ENCODE measurements at places on chromosomes 3 and 15. TPM values are rescaled to one million over a fixed set of nuclear protein-coding genes. Genes with fewer than 3 reads are reported as not detected.

DNA sequence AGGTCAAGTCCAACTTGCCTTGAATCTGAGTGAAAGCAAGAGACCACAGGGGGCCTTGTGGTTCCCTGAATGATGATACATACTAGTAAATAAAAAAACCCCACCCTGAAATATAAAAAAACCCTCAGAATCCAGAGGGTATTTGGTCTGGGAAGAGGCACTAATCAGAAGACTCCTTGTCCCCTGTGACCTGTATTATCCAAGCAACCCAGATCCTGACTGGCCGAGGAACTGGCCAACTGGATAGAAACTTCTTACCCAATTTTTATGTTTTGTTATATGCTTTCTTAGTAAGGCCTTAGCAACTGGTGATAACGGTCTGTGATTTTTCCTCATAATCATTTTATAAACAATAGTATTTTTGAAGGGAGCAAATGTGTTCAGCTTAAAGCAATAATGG, 17.5 kb downstream of the ABI3BP start:
- no peaks in the 10 kb centered on the region for H3K27me3 ChIP-seq
- H3K4me3 ChIP-seq = no peak overlapping the region
- H3K4me1 ChIP-seq = no peaks in the 10 kb centered on the region
- H3K36me3 ChIP-seq = no peaks in the 10 kb centered on the region
- H3K27ac ChIP-seq = no peak overlapping the region

TEX9 gene
- total RNA-seq = 3.3 TPM

GRCh38 chr3:177789500-177789899, 592.2 kb upstream of the TBL1XR1 start:
- DNase-seq = no peak
- no peak overlapping the region for H3K27ac ChIP-seq
- no peaks in the 10 kb centered on the region for H3K27me3 ChIP-seq

RBM15B gene
- 35.7 TPM for total RNA-seq

GRCh38 chr3:46946856-46947545, 29.5 kb downstream of the CCDC12 start:
- H3K4me3 ChIP-seq = no peak overlapping the region
- DNase-seq = peak; percentile 17
- no peak overlapping the region for H3K27ac ChIP-seq
- peaks cover 2% of the 10 kb centered on the region for H3K4me1 ChIP-seq

DNA sequence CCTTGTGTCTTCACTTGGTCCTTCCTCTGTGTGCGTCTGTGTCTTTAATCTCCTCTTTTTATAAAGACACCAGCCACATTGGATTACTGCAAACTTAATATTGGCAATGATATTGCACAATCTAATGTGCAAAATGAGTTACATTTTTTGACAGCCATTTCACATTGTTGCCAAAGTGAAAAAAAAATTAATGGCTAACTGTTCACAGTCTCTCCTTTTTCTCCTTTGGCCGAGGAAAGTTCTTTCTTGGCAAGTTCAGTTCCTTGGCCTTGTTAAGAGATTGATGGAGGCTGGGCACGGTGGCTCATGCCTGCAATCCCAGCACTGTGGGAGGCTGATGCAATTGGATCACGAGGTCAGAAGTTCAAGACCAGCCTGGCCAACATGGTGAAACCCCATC, 62.2 kb upstream of the ZNF280D start:
- DNase-seq = no peak
- H3K27ac ChIP-seq = no peak overlapping the region
- H3K4me1 ChIP-seq = peaks cover 2% of the 10 kb centered on the region
- H3K27me3 ChIP-seq = no peaks in the 10 kb centered on the region
- H3K4me3 ChIP-seq = no peak overlapping the region

PLSCR2 gene
- not detected for total RNA-seq

SPRED1 gene
- 39.0 TPM for total RNA-seq

GRCh38 chr3:183435661-183436060, 7.2 kb upstream of the MCF2L2 start:
- H3K27ac ChIP-seq = no peak overlapping the region
- no peak overlapping the region for H3K4me3 ChIP-seq

RHO gene
- not detected for total RNA-seq

- no peak for DNase-seq
- no peak overlapping the region for H3K27ac ChIP-seq
- H3K4me1 ChIP-seq = no peaks in the 10 kb centered on the region
- no peaks in the 10 kb centered on the region for H3K27me3 ChIP-seq
- no peaks in the 10 kb centered on the region for H3K36me3 ChIP-seq
- no peak overlapping the region for H3K4me3 ChIP-seq
Measured at GRCh38 chr3:187136337-187136736, 3.0 kb downstream of the RPL39L start.

SERPINI2 gene
- total RNA-seq = not detected

DNA sequence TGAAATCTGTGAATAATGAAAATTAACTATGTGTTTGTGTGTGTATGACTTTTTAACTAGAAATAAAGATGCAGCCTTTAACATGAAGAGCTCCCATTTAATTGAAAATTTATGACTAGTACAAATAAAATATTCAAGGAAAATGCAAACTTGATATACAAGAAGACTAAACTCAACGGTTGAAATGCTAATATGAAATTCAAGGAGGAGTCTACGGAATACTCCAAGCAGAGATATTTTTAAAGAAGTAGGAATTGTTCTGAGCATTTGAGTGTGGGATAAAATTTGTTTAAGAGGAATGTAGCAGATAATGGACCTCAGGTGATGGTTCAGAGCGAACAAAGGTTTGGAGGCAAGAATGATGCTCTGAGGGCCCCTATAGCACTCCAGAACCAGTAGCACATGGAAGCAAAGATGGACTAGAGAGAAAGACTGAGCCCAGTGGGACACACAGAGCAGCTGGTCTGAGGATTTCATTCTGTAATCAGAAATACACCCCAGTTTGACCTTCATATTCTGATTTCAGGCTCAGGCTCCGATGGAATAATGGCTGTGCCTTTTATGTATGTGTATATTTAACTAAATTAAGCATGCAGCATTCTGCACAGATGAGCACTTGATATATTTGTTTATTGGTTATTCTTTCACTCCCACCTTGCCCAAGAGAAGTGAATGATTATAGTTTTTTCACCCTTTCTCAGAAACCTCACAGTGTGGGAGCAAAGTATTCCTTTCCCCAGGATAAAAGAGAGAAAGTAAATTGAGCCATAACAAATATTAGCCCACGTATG, 227.1 kb downstream of the ZPLD1 start:
- no peaks in the 10 kb centered on the region for H3K4me1 ChIP-seq
- no peak for DNase-seq
- no peaks in the 10 kb centered on the region for H3K27me3 ChIP-seq
- H3K4me3 ChIP-seq = no peak overlapping the region
- H3K36me3 ChIP-seq = no peaks in the 10 kb centered on the region

GRCh38 chr3:115800489-115801075, 177.3 kb downstream of the GAP43 start:
- H3K27me3 ChIP-seq = no peaks in the 10 kb centered on the region
- peaks cover 14% of the 10 kb centered on the region for H3K4me1 ChIP-seq
- no peak overlapping the region for H3K27ac ChIP-seq
- H3K36me3 ChIP-seq = no peaks in the 10 kb centered on the region
- no peak overlapping the region for H3K4me3 ChIP-seq

- H3K4me1 ChIP-seq = peaks cover 23% of the 10 kb centered on the region
- H3K27me3 ChIP-seq = no peaks in the 10 kb centered on the region
Measured at GRCh38 chr3:127821394-127821793, 921 bp downstream of the MGLL start.

GRCh38 chr15:68227643-68228142, 1.8 kb downstream of the CLN6 start:
- H3K27ac ChIP-seq = no peak overlapping the region
- no peak for DNase-seq
- no peak overlapping the region for H3K4me3 ChIP-seq
- peaks cover 3% of the 10 kb centered on the region for H3K4me1 ChIP-seq

CHRNA5 gene
- total RNA-seq = under 0.01 TPM

- H3K36me3 ChIP-seq = no peaks in the 10 kb centered on the region
- DNase-seq = peak; percentile 68
- no peaks in the 10 kb centered on the region for H3K27me3 ChIP-seq
- no peak overlapping the region for H3K4me3 ChIP-seq
Measured at GRCh38 chr15:66802025-66803001, 100.3 kb downstream of the SMAD6 start.

DNA sequence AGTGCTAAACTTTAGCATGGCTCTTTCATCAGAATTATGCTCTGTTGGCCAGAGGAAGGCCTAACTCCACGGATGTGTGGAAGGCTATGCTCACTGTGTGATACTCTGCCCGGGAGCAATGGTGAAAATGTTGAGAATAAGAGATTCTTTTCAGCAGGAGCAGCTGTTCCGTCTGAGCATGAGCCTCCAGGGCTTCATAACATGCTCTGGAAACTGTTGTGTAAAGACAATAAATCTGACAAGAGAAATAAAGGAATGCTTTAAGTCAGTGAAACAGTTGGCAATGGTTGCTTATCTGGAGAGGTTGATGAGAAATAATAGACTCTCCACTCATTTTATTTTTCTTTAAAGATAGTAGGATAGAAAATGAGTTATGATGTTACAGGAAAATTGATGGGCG, 269.8 kb downstream of the DIPK2A start:
- no peaks in the 10 kb centered on the region for H3K36me3 ChIP-seq
- H3K4me3 ChIP-seq = no peak overlapping the region
- H3K27me3 ChIP-seq = no peaks in the 10 kb centered on the region
- no peak for DNase-seq
- H3K4me1 ChIP-seq = no peaks in the 10 kb centered on the region
- no peak overlapping the region for H3K27ac ChIP-seq

- peak overlapping the region; percentile 4 for H3K27ac ChIP-seq
- no peaks in the 10 kb centered on the region for H3K27me3 ChIP-seq
- H3K4me1 ChIP-seq = peaks cover 5% of the 10 kb centered on the region
- no peaks in the 10 kb centered on the region for H3K36me3 ChIP-seq
Measured at GRCh38 chr3:190024912-190025311, 95.8 kb downstream of the P3H2 start.

GRCh38 chr3:2770451-2770850, 339.7 kb downstream of the IL5RA start:
- DNase-seq = no peak
- no peaks in the 10 kb centered on the region for H3K27me3 ChIP-seq
- H3K36me3 ChIP-seq = no peaks in the 10 kb centered on the region
- no peaks in the 10 kb centered on the region for H3K4me1 ChIP-seq
- H3K4me3 ChIP-seq = no peak overlapping the region

- H3K36me3 ChIP-seq = no peaks in the 10 kb centered on the region
- H3K27ac ChIP-seq = no peak overlapping the region
- no peaks in the 10 kb centered on the region for H3K4me1 ChIP-seq
- H3K27me3 ChIP-seq = no peaks in the 10 kb centered on the region
- no peak for DNase-seq
- no peak overlapping the region for H3K4me3 ChIP-seq
Measured at GRCh38 chr3:30332196-30333021, 274.0 kb upstream of the TGFBR2 start.

- H3K4me3 ChIP-seq = no peak overlapping the region
- H3K27me3 ChIP-seq = peaks cover 18% of the 10 kb centered on the region
- H3K27ac ChIP-seq = no peak overlapping the region
Measured at GRCh38 chr15:77656294-77656693, 23.6 kb upstream of the LINGO1 start.

DNA sequence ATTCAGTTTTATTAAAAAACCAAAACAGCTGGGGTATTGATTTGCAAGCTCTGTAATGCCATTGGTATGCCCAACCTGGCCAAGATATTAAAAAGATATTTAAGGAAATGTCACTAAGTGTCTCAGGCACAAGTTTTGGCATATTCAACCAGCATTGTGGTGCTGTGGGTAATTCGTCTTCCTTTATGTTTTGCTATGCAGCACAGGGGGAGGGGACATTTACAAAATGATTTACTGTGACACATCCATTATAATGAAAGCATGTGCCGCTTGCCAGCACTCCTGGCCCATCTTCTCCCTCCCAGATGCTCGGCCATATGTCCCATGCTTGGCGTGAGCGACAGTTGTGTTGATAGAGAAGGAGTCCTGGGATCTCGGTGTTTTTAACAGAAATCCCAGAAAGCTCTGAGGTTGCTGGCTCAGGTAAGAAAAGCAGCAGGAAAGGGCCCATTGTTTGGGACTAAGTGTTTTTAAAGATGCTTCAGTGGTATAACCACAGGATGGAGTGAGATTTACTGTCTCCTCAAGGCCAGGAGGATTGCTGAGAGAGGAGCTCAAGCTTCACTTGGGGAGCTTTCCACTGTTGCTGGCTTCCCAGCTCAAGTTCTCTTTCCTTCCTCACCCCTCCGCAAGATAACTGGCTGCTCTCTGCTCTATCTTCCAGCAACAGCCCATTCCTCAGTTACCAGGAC, 158.2 kb upstream of the TSC22D2 start:
- H3K4me3 ChIP-seq = no peak overlapping the region
- H3K4me1 ChIP-seq = peaks cover 26% of the 10 kb centered on the region
- no peaks in the 10 kb centered on the region for H3K36me3 ChIP-seq
- no peaks in the 10 kb centered on the region for H3K27me3 ChIP-seq
- peak; percentile 57 for DNase-seq

- DNase-seq = no peak
- H3K36me3 ChIP-seq = no peaks in the 10 kb centered on the region
- H3K4me1 ChIP-seq = no peaks in the 10 kb centered on the region
- no peak overlapping the region for H3K4me3 ChIP-seq
- no peaks in the 10 kb centered on the region for H3K27me3 ChIP-seq
- H3K27ac ChIP-seq = no peak overlapping the region
Measured at GRCh38 chr15:57962887-57963286, 102.6 kb downstream of the ALDH1A2 start.

All from fibroblast of lung (primary cell).